ENCODE measurements at places on chromosomes 3 and 15.

DNA sequence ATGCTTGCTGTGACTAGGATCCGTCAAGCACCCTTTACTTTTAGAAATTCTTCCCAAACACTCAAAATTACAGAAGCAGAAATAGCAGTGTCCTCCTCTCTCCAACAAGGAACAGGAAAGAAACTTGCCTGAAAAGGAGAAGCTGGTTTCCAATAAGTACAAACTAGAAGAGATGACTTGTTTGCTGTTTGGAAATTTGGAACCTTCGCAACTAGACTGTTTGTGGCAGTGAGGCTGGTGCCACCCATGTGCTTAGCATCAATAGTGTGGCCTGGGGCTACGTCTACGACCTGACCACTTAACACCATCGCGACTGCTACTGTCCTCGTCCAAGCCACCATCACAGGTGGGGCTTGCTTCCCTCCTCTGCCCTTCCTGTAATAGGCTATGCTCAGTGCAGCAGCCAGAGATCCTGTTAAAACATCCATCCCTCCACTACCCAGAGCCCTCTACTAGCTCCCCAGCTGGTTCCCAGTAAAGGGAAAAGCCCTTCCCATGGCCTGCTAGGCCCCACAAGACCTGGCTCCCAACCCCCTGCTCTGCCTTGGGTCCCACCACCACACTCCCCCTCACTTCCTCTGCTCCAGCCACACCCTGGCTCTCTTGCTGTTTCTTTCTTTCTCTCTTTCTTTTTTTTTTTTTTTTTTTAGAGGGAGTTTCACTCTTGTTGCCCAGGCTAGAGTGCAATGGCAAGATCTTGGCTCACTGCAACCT is 52.6 kb upstream of the CCR2 start:
- no peak for ATAC-seq

DNA sequence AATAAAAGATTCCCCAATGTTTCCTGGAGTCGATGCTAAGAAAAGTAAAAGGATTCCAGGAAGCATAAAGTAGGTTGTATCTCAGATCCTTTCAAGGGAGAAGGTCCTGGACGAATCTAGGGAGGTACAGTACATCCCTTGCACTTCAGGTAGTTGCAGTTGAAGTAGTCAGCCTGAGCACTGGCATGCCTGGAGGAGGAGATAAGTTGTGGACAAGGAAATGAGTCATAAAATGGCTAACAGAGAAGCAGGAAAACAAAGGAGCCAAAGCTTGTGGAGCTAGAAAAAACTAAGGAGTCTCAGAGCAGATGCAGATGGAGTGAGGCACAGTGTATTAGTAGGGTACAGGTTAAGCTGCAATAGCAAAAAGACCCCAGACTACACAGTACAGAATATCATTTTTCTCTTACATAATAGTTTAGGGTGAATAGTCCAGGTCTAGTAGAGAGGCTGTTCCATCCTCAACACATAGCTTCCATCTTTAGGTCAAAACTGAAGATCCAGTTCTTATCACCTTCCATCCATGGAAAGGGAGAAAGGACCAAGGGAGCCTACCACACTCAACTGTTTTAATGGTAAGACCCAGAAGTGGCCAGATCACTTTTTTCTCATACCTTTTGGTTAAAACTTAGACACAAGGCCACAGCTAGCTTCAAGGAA is 41.3 kb downstream of the COL6A5 start:
- no peak for ATAC-seq

- no peak for ATAC-seq
These were observed 116.6 kb upstream of the CTDSPL start for GRCh38 chr3:37745076-37745475.

- ATAC-seq, result no peak
These were observed 43.6 kb upstream of the COL6A6 start for GRCh38 chr3:130473416-130473815.

GRCh38 chr15:77898811-77899730 is 178.4 kb downstream of the TBC1D2B start:
- ATAC-seq, result no peak

DNA sequence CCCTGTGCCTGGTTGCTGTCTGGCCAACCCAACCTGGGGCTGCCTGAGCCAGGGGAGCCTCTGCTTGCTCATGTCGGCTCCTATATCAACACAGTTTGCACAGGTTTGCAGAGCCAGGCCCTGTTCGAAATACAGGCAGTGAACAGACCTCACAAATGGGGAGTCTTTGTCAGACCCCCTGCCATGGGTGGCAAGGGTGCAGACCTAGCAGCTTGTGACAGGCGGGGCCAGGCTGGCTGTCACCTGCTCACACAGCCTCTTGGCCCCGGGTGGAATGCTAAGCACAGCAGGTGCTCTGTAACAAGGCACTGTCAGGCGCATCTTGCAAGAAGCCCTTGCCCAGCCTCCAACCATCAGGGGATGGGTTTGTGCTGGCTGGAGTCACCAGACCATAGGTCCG is 47.3 kb downstream of the BDH1 start:
- ATAC-seq, result no peak

- no peak for ATAC-seq
These were observed 29.8 kb downstream of the DNAJC19 start for GRCh38 chr3:180959691-180960090.

DNA sequence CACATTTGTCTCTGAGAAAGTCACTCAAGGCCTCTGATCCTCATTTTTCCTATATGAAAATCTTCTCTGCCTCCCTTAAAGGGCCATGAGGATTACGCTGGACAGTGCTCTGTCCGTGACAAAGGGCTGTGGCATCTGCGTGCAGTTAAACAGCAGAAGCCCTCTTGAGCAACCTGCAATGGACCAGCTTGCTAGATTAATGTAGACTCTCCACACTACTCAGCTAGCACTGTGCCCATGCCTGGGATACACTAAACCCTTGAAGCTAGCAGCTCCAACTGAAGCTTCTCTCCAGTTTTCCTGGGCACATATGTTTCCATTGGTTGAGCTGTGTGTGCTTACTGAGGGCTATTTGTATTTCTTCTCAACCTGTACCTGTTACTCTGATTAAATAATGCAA is 303.8 kb downstream of the RPLP1 start:
- no peak for ATAC-seq

DNA sequence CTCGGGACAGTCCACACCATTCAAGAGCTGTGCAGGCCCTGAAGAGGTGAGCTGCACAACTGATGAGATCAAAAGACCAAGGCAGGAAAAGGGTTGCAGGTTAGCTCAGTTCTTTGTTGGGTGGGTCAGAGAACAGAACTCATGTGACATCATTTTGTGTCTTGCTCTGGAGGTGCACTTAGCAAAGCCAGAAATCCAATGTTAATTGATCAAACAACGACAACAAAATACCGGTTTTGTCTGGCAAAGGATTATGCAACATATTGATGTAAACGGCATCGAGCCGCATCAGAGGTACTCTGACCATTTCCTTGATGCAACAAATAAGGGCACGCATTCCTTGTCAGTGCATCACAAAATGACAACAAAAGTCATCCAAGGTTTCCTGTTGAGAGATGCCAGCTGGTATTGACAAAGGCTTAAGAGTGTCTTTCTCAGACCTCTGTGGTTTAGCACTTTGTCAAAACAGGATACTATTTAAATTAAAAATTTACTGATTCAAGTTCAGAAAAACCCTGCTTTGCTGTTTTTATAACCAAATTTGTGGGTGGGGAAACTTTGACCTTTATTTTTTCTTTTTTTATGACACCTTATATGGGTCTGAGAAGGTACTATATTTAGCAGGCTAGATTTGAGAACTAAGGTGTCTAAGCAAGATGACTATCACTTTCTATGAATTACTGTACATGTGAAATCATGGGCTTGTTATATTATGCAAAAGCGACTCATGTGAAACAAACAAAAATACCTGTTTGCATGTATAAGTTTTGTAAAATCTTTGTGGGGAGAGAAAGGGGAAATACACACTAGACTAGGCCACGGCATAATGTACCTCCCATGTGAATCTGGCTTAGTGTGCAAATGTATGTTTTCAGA is 496.1 kb downstream of the FOXP1 start:
- no peak for ATAC-seq

GRCh38 chr3:39766433-39766832 is 43.0 kb upstream of the MYRIP start:
- no peak for ATAC-seq

GRCh38 chr15:83063551-83063950 is 3.5 kb downstream of the BTBD1 start:
- ATAC-seq, result no peak

- ATAC-seq, result no peak
These were observed 90.7 kb upstream of the AGTR1 start for GRCh38 chr3:148606979-148607378.

DNA sequence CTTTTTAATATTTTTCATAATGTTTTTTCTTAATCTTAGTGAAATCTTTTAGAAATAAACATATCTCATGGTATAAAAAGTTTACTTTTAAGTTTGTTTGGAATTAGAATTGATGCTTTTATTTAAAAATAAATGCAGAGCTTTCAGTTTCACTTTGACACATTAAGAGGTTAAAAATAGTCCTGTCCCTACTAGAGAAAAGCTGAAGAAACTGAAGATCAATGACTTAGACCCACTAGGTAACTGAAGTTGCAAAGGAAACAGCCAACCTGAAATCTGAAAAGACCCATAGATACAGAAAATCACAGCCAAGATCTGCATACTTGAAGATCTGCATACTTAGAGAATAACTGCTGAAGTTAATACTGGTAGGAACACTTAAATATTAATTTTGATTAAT is 237.6 kb downstream of the RAP2B start:
- peak; percentile 38 for ATAC-seq

DNA sequence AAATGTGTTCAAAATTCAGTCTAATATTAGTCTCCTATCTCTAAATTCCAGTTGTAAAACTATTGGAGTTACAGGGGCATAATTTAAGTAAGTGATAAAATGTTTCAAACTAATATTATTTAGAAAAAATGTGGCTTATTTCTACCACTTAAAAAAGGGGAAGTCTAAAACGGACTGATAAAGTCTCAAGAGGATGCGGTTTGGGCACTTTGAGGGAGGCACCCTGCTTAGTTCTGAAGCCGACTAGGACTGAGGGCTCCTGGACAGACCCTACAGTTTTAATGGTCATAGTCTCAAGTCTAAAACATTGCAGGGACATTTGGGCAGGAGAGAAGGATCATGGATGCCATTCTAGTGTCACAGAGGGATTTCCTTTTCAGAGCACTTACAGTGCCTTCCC is 566.3 kb downstream of the NR2F2 start:
- no peak for ATAC-seq

- no peak for ATAC-seq
These were observed 34.9 kb downstream of the MORF4L1 start for GRCh38 chr15:78907577-78907976.

- ATAC-seq, result peak; percentile 98
These were observed 162.9 kb downstream of the CHSY1 start for GRCh38 chr15:101088788-101089578.

DNA sequence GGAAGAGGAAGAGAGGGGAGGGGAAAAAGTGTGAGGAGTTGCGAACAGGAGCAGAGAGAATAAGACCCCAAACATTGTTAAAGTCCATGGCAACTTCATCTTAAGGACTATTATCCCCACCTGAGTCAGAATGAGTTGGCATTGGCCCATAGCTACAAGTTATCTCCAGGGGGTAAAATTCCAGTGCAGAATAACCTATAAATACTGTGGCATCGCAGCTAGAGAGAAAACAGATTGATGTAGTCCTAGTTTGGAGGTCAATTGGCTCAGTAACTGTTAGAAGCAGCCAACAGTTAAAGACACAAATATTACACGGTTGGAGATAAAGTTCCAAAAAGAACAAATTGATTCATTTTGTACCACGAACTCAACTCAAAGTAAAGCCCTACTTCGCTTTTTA is 313.9 kb upstream of the CCDC54 start:
- ATAC-seq, result no peak

Measured in SK-N-SH treated with all-trans-retinoic acid at 6 μM for 48 hours (cell line).